ENCODE measurements at places on chromosomes 3 and 15.

DNA sequence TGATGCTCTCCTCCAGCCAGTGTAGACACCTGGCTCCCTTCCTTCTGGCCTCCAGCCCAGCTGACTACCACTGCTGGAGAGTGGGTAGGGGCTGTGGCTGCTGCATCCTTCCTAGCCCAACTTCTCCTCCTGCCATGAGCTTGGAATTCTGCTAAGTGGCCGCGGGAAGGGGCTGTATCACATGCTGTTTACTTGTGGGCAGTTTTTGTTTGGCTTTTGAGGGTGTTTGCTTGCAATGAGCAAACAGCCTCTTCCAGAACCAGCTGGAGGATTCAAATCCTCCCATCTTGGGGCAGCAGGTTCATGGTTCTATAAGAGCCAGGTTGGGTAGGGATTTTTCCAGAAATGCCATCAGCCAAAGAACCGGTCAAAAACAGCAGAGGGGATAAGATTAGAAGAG, 9.0 kb downstream of the GASK1A start:
- DNase-seq = no peak

DNA sequence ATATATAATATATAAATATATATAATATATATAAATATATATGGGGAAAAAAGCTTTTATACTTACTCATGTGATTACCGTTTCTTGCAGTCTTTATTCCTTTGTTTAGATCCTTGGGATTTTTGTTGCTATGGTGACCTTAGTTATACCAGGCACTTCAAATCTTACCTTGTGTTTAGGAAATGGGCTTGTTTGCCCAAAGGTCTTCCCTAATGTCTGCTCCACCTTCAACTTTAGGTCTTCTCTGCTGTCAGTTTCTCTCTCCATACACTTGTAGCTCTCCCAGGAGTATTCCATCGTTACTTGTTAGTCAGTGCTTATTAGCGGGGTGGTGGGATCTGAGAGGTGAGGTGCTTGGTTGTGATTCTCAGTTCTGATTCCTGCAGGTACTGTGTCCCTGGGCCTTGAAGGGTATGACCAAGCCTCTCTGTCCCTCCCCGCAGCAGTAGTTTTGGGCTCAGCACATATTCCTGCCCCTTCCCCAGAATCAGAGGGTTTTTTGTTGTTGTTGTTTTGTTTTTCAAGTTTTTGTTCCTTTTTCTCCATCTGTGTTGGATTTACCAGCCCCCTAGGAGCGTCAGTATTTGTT, 9.6 kb upstream of the LAMP3 start:
- DNase-seq = no peak

DNA sequence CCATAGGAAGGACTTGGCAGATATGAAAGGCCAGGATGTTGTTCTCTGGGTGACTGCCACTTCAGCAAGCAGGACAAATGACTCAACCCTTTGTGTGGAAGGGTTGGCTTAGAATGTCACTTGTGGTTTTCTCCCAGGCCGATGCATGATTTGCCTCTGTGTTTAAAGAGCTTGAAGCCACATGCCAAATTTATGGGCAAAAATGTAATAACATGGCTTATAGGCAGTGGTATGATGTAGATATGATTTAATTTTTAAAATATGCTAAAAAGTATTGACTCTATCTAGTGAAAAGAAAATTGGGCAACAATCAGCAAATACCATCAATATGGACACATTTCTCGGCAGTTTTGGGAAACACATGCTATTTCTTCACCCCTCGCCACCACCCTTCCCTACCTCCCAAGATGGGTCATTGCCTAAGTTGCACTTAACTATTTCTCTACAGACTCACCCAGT, 114.6 kb downstream of the CYP19A1 start:
- DNase-seq = no peak

- no peak for DNase-seq
Observed at GRCh38 chr3:30628901-30629590, 22.6 kb downstream of the TGFBR2 start.

- DNase-seq = no peak
Observed at GRCh38 chr15:62684123-62684808, 358.3 kb upstream of the TPM1 start.

DNA sequence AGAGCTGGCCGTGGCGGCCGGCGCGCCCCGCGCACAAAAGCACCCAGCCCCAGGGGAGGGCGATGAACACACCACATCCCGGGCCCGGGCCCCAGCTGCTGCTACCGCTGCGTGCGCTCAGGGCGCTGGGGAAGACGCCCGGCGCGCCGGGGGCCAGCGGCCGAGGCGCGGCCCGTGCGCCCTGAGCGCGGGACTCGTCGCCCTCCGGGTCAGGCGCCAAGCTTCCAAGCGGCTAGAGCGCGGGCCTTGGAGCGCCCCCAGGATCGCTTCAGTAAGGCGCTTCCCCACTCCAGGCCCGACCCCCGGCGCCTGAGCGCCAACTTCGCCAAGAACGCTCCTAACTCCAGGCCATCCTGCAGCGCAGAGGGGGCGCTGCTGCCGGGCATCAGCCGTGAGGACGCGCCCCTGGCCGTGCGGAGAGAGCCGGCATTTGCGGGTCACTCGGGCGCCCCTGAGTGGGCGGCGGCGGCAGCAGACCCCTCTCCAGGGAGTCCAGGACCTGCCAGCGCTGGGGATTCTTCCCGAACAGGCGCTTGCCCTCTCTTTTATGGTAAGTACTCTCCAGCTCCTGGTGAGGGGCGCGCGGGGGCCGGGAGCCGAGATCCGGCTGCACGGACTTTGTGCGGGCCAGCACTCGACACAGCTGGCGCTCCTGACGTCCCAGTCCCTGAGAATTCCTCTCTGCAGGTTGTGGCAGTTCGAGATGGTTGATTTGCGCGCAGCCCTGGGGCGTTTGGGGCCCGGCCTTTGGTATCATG, 475 bp downstream of the SPSB4 start:
- no peak for DNase-seq

GRCh38 chr3:180704532-180704931, 25.2 kb upstream of the CCDC39 start:
- DNase-seq = no peak

GRCh38 chr3:120450600-120451271, at the start of gene FSTL1:
FSTL1 (minus strand) TSS chr3:120450992; CDS start chr3:120450746, 246 bp downstream.
- DNase-seq = no peak

GRCh38 chr3:141462176-141462859, 24.5 kb upstream of the RASA2 start:
- DNase-seq = no peak

DNA sequence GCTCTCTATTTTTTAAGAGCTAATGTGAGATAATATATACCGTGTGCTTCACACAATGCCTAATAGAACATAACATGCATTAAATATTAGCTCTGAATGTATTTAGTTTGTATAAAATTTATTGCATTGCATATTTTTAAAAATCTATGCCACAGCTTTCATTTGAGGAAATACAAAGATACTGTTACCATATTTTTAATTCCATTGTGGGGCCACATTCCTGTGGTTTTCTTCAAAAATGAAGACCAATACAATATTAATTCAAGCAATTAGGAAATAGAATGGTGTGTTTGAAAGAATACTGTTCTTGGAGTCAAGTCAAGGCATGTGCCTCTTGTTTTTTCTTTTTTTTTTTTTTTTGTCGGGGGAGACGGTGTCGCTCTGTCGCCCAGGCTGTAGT, 95.4 kb upstream of the CADPS start:
- DNase-seq = no peak

DNA sequence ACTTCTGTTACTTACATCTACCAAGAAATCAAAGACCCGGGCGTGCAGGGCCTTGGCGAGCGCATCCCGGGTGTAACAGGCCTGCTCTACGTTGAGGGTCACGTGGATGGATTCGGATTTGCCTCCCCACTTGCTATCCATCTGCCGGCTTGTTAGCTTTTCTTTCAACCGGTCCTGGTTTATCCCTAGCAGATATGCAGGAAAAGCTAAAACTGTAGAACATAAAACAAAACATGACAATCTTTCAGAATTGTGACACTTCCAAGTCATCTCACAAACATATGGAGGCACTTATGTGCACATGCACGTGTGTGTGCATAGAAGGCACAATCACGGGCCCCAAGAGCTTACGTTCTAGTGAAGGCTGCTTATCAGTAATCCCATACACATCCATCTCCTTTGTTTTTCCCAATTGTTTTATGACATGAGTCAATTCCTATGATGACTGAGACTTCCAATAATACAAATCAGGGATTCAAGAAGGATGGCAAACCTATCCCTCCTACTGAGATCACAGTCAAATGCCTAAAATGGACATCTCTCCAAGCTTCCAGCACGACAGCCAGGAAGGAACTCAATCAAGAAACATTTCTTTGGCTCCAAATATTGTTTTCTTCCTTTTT, 11.3 kb downstream of the LDHAL6B start:
- DNase-seq = no peak

DNA sequence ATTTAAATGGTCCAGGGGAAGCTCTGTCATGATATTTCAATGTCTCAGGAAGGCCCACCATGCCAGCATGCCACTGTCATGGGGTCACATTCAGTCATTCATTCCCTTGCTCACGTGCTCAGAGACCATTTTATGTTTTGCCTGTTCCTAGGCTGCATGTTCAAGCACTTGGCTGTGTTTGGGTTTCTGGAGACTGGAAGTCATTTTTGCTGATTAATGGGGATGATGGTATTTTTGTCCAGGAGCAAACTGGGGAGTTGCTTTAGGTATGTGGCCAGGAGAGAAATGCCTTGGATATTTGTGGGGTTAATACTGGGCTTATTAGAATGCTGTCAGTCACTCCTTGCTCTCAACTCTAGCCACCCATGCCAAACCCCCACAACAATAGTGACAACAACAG, 303.5 kb downstream of the PTPRG start:
- DNase-seq = no peak

DNA sequence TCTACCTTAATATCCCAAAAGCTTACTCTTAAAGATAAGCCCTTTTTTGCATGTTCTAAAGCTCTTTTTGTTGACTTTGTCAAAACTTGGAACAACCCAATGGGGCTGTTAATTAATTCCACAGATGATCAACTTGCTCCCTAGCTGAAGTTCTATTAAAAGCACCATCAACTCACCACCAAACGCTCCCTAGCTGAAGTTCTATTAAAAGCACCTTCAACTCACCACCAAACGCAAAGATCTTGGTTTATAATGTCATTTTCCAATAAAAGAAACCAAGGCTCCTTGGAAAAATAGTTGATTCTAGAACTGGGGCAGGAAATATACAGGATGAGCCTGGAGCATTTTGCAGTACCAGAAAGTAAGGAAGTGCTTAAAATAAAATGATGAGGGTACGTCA, 122.3 kb upstream of the STT3B start:
- DNase-seq = no peak

DNA sequence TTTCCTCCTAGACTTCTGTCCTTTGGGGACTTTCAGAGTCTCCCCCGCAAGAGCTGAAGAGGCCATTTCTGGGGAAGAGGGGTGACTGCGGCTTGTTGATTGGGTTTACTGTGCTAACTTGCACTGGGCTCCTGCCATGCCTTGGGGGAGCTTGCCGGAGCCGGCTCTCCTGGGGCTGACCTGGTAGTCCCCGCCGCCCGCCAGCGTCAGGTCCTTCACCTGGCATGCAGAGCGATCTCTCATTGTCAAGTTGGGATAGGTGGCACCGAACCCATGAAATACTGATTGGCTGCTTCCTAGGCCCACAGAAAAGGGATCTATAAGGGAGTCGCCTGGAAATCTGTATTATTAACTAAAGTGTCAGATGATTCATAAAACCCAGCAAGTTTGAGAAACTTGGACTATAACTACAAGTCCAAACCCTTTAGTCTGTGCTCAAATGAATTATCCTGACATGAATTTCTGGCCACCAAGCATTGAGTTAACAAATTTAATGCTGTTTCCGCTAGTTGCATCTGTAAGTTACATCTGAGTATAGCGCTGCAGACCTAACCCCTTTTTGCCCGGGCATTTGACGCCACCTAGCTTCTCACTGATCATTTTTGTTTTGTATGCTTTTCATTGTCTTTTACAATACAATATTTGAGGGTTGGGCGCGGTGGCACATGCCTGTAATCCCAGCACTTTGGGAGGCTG, 607 bp upstream of the IMP3 start:
- no peak for DNase-seq

GRCh38 chr15:73897441-73898261, 24.3 kb downstream of the TBC1D21 start:
- no peak for DNase-seq

DNA sequence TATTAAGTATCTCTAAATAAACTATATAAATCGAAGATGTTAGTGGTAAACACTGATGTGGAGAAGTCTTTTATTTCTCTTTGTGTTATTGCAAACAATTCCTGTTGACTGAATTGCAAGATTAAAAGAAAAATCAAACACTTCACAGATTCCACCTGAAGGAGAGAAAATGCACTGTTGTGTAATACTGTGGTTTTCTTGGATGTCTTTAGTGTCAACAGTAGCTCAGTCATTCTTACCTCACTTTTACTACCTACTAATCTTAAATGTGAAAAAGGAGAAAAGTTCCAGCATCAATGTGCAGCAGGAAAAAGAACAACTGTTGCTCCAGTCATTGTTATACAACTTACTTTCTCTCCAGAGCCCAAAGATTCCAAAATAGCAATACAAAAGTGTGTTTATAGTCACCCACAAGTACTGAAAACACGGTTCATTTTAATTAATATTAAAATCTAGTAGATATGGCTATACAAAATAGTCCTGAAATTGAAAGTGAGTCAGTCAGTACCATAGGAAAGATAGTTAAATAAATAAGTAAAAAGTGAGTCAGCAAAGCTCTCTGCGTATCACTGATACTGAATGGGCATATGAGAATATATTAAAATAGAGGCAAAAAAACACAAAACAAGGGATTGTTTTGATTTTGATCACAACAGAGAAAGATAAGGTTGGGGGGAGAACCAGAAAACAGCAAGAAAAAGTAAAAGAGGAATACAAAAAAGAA, 90.5 kb upstream of the CSPG5 start:
- no peak for DNase-seq

GRCh38 chr15:53716909-53717876, 42.3 kb downstream of the WDR72 start:
- no peak for DNase-seq

DNA sequence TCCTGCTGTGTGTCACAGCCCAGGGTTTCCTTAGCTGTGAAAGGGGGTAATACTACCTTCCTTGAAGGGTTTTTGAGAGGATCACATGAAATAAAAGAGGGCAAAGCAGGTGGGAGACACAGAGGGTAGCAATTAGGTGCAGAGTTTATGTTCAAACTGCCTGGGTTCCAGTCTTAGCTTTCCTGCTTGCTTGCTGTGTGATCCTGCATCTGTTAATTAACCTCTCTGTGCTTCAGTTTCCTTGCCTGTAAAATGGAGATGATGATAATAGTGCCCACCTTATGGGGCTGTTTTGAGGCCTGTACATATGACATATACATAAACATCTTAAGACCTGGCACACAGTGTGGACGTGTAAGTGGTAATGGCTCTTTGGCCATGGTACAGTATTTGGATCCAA, 35.0 kb downstream of the SPSB4 start:
- no peak for DNase-seq

DNA sequence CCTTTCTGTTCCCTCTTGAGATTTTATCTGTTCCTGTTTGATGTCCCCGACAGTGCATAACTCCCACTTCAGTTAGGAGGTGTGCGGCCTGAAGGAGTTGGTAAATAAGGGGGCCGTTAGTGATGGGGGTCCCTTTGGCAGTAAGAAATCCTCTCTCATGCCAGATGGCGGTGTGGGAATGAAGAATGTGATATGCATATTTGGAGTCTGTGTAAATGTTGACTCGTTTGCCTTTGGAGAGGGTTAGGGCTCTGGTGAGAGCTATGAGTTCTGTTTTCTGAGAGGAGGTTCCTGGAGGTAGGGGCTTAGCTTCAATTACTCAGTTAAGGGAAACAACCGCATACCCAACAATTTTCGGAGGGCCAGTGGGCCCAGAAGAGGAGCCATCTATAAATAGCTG, 38.8 kb upstream of the RNF7 start:
- DNase-seq = no peak

GRCh38 chr3:134291319-134292254, 40.9 kb upstream of the RYK start:
- DNase-seq = no peak
